ENCODE measurements at places on chromosomes 7 and 10.

- DNase-seq = peak; percentile 78
Observed at GRCh38 chr7:109246330-109247077, 676.8 kb downstream of the DNAJB9 start.

GRCh38 chr10:84548869-84549268, 220.5 kb downstream of the CCSER2 start:
- no peak for DNase-seq

GRCh38 chr10:128125944-128126764, at the start of gene MKI67:
Gene MKI67, minus strand, starts transcription at chr10:128126423. Its CDS starts 756 bp downstream, at chr10:128125667.
- DNase-seq = peak; percentile 65

- DNase-seq = no peak
Observed at GRCh38 chr10:3213208-3213607, 40.6 kb upstream of the PITRM1 start.

GRCh38 chr7:77702968-77703472, 6.8 kb downstream of the RSBN1L start:
- DNase-seq = no peak

DNA sequence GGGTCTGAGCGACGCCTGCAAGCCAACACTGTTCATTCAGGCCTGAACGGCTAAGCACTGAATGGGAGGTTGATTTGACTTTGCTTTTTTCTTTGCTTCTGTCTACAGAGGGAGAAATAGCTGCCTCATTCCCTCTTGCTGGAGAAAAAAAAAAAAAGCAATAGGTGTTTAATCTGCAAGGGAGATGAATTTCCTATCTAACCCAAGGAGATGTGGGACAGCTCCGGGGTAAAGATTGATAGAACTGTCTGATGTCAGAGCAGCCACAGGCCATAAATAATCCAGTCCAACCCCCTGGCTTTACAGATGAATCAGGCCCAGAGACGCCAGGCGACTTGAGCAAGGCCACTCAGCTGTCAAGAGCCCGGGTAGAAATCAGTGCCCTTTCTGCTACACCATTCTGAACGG, 168.0 kb downstream of the ARHGAP12 start:
- DNase-seq = no peak

GRCh38 chr10:33886299-33886698, 551.8 kb upstream of the NRP1 start:
- DNase-seq = no peak

- no peak for DNase-seq
Observed at GRCh38 chr7:151271699-151272355, 23.3 kb upstream of the SMARCD3 start.

GRCh38 chr10:35561715-35562114, 43.4 kb upstream of the GJD4 start:
- no peak for DNase-seq

Data from HFF-Myc (cell line).